Left colon (tissue), 2 donors: ENCODE measurements at places on chromosomes 2 and 18. TPM values are rescaled to one million over a fixed set of nuclear protein-coding genes. Genes with fewer than 3 reads are reported as not detected.

- DNase-seq = no peak
Observed at GRCh38 chr2:232309592-232309991, 69.0 kb upstream of the ALPP start.

UGT1A4 gene
- total RNA-seq = 4.0 TPM

NR4A2 gene
- total RNA-seq = 3.4 TPM

DNA sequence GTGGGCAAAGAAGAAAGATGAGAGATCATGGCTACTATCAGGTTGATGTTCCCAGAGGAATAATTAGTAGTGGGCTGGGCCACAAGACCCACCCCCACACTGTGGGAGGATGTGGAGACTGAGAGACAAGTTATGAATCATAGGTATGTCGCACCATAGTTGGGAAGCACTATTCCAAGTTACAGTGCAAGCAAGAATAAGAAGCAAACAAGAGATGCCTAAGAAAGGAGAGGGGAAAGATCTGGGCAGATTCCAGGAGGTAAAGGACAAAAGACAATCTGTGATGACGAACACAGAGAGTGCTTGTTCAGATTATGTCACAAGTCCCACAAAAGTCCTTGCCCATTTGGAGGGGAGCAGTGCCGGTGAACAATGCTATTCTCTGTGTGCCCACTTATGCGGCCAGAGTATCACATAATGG is 56.6 kb downstream of the FAM228A start:
- no peak for DNase-seq

DNA sequence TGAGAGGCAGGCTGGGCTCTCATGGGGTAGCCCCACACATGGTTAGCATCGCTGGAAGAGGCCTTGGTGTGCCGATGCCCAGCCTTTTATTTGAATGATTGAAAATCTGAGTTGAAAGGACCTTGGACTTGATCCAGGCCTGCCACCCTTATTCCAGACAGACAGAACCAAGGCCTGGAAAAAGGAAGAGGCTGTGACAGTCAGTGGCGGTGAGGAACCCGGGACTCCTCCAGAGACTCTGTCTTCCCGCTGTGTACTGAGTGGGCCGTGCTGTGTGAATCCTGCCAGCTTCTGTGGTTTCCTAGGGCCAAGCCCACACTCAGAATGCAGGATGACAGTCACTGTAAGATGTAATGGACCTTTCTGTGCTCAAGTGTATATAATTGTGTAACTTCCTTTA is 218.5 kb downstream of the LDLRAD4 start:
- no peak for DNase-seq

SPP2 gene
- total RNA-seq = not detected

DNER gene
- 0.40 TPM for total RNA-seq

DNA sequence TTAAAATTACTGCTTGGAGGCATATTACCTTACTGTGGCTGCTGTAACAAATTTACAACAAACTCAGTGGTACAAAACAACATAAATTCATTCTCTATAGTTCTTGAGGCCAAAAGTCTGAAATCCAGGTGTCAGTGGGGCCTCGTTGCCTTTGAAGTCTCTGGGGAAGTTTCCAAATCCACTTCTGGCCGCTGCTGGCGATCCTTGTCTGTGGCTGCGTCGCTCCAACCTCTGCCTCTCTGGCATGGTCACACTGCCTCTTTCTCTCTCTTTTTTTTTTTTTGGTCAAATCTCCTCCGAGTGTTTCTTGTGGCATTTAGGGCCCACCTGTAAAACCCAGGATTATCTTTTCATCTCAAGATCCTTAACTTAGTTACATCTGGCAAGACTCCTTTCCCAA is 182.8 kb downstream of the ST6GAL2 start:
- peak; percentile 8 for DNase-seq

- DNase-seq = no peak
Observed at GRCh38 chr2:232511336-232511890, 8.8 kb upstream of the PRSS56 start.

CDK5R2 gene
- 0.37 TPM for total RNA-seq

ICOS gene
- total RNA-seq = 0.34 TPM

DNA sequence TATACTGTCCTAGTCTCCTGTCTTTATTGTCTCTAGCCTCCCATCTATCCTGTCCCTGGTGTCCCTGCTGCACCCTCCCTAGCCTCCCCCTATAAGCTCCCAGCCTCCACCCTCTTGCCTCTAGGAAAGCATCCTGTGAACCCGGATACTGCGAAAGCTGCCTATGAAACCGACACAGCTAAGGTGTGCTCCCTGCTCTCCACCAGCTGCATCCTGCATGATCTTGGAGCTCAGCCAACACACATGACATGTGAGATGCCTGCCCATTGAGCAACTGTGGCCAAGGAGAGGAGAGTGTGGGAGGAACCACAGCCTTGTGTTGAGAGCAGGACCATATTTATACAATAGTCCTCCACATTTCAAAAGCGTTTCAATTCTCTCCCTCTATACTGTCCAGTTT is 187.1 kb downstream of the ZBTB7C start:
- DNase-seq = peak; percentile 63

GRCh38 chr2:30144260-30144659 is 2.5 kb upstream of the YPEL5 start:
- no peak for DNase-seq

ECEL1 gene
- total RNA-seq = not detected

TNFAIP6 gene
- 0.25 TPM for total RNA-seq

DNA sequence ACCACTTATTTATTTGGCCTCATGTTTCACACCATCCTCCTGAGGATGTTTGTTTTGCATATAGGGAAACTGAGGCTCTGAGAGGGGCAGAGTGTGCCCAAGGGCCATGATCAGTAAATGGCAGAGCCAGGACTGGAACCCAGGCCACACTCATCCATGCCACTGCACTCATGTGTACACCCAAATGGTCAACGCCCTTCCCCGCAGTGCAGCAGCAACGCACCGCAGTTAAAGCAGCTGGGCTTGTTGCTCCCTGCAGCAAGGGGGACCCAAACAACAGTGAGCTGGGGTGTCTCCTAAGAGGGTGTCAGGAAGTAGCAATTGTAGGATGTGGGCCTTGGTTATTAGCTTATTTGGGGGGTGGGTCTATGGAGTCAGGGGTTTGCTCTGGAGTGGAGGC is 36.6 kb downstream of the ZAP70 start:
- no peak for DNase-seq

- no peak for DNase-seq
Observed at GRCh38 chr2:62293151-62293489, 97.2 kb downstream of the B3GNT2 start.

DNA sequence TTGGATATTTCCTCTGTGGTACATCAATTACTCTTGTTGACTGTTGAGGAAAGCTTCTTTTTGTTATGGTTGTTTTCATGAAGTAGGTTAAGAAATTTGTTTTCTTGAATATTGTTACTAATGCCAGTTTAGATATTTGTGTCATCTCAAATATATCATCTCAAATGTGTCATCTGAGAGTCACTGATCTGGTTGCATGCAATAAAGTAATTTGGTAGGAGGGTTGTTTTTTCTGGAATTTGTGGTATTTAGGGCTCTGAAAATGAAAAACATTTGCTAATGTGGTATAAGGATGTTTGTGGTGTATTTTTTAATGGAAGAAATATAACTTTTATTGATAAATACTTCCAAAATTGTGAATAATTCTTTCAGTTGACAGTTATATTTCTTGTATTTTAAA is 117.7 kb downstream of the GREB1L start:
- DNase-seq = no peak

DNA sequence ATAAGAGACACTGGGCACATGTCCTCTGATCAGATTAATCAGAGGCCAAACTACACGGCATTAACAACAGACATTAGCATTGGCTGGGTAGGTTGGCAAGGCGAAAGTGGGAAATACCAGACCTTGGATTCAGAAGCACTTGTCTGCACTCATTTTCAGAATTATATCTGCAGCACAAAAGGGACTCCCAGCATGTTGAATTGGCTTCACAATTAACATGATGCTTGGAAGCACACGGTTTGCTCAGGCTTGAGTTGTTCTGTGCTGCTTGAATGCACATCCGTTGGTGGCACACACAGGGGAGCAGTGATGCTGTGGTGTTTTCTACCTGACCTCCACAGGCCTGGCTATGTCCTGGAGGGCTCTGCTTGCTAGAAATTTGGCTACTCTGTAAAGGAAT is 83.9 kb downstream of the ACTR3 start:
- no peak for DNase-seq

ACMSD gene
- total RNA-seq = not detected

GRCh38 chr2:195592105-195592504 is 64.9 kb upstream of the SLC39A10 start:
- DNase-seq = no peak

GALNT5 gene
- 58.0 TPM for total RNA-seq
